Psoas muscle (tissue), 8 donors: ENCODE measurements at places on chromosomes 16 and 17. TPM values are rescaled to one million over a fixed set of nuclear protein-coding genes. Genes with fewer than 3 reads are reported as not detected.

DNA sequence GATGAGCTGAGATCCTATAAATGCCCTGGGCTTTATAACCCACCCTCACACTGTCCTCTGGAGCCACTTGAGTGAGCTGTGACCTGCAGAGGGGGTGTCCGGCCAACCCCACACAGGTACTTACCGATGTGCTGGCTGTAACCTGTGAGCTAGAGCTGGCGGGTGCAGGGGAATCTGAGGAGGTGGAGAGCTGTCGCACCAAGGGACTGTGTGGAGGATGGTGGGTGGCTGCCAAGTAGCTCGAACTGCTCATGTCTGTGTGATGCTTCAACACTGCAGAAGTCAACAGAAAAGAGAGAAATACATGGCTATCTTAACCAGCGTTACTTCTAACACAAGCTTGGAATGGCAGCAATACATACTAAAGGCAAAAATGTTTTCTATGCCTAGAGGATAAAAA is 39.4 kb downstream of the STH start:
- H3K27ac ChIP-seq, result no peak overlapping the region
- peaks cover 32% of the 10 kb centered on the region for H3K4me1 ChIP-seq

DNA sequence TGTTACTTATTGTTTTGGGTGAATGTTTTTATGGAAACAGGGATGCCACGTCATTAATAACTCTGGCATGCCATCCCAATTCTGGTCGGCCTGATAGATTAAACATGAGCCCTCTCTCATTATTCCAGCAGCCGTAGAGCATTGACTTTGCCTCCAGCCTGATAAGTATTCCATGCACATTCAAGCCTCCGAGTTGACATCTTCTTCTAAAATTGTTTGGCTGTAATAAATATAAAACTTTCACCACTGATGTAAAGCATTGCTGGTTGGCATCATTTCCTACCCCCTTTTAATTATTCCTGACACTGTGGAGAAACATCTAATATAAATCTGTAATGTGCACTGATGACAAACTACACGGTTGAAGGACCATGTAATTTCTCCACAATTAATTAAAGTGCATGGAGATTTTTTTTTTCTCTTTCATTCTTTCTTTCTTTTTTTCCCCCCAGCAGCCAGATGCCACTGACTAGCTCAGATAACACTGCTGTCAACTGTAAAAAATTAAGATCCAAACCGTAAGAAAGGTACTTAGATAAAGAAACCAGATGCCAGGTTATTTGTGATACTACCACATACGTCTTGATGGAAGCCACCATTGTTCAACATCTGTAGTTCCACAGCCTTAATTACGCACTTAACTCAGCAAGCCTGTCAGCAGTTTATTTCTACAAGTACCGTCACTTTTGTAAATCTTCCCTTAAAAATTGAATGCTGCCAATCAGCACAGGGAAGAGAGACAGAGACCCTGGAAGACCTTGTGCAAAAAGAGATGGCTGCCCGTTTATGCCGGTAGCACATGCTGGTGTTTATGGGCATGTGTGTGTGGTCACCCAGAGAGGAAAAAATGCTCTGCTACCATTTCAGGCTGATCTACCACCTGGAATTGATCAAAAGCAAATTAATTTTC is 237.7 kb downstream of the IRX3 start:
- H3K27ac ChIP-seq, result no peak overlapping the region
- DNase-seq, result no peak
- no peaks in the 10 kb centered on the region for H3K27me3 ChIP-seq
- H3K36me3 ChIP-seq, result no peaks in the 10 kb centered on the region
- H3K4me1 ChIP-seq, result no peaks in the 10 kb centered on the region
- H3K4me3 ChIP-seq, result no peak overlapping the region

SKAP1 gene
- polyA plus RNA-seq, result 0.12 TPM

ASGR2 gene
- 0.25 TPM for polyA plus RNA-seq

DNA sequence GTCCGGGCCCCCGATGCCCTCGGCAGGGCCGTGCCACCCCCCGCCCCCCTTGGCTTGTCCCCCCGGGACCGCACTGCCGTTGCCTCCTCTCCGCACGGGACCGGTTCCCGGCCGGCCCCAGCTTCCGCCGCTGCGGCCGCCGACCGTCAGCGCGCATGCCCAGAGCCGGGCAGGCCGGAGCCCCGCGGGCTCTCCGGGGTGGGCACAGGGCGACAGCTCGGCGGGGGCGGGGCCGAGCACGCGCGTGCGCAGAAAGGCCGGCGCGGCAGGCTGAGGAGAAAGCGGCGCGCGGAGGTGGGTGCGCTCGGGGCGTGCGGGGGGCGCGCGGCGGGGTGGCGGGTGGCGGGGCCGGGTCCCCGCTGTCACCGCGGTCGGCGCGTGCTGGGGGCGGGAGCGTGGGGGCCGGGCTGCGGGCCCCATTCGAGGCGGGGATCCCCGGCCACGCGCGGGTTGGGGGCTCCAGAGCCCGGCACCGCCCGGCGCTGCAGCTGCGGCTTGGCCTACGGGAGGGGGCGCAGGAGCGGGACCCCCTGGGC is at the start of gene TBC1D24:
TBC1D24 (plus strand) TSS at position 251 of the 536 bp plus-strand sequence. CDS start 21,022 bp downstream, outside the sequence.
- peak within 1 kb of the TSS; percentile 95 for H3K27ac ChIP-seq
- peaks cover 21% of the 10 kb centered on the region for H3K4me1 ChIP-seq
- DNase-seq, result peak; percentile 89
- no peaks in the 10 kb centered on the region for H3K27me3 ChIP-seq
- H3K4me3 ChIP-seq, result peak within 1 kb of the TSS; percentile 92
- no peaks in the 10 kb centered on the region for H3K36me3 ChIP-seq

PIGW gene
- polyA plus RNA-seq, result 16.8 TPM

DNA sequence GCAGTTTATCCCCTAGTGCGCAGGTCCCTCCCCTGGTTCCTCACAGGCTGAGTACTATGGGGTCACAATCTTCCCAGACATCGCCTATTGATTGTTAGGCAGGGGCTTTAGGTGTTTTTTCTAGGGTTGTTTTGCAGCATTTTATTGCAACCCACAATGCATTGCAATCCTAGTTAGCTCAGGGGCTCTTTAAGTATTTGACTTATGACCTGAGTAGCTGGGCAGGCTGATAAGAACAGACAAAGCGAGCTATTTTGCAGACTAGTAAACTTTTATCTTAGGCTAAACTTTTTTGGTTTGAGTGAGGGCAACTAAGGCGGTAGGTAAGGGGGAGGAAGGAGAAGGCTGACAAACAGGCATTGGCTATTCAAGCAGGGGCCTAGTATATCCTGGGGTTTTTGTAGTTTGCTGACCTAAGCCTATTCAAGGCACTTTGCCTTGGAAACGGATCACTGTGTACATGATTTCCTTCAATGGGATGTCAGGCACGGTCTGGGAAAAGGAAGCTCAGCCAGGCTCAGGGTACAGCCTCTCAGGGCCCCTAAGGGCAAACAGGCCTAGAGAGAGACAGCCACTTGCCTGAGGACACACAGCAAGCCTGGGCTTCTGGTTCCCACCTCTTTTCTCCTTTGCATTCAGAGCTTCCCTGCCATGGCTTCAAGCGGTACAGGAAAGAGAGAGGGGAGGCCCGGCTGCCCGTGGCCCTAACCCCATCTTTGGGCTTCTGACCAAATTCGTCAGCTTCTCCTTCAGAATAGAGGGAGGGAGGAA is 6.4 kb downstream of the DRC7 start:
- DNase-seq, result no peak
- H3K36me3 ChIP-seq, result no peaks in the 10 kb centered on the region
- no peak overlapping the region for H3K4me3 ChIP-seq
- no peak overlapping the region for H3K27ac ChIP-seq
- no peaks in the 10 kb centered on the region for H3K4me1 ChIP-seq

IRX5 gene
- polyA plus RNA-seq, result 11.5 TPM

DNA sequence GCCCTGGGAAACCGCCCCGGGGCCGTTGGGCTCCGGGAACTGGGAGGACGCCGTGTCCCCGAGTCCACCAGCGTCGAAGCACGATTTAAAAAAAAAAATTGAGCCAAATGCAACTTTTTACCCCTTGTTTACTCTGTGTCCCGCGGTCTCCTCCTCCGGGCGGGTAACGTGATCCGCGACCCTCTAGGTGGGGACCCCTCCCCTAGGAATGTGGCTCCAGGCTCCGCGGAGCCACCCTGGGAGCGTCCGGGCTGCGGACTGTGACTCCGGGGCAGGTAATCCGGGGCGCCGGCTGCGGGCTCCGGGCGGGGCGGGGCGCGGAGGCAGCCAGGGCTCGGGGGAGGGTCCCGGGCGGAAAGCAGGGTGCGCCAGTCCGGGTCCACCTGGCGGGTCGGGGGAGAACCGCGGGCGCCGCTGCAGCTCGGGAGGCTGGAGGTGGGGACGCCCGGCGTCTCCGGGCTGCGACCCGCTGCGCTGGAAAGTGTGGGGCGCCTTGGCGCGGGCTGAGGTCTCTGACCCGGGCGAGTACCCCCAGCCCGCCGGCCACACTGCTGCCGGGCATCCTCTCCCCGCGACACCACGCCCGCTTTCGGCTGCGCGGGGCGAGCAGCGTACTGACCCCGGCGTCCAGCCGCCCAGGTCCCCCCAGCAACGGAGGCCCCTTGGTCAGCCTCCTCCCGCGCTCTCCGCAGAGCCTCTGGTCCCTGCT is 852 bp upstream of the HELZ start:
- peaks cover 32% of the 10 kb centered on the region for H3K4me1 ChIP-seq
- no peaks in the 10 kb centered on the region for H3K27me3 ChIP-seq

- H3K36me3 ChIP-seq, result peaks cover 54% of the 10 kb centered on the region
- H3K27me3 ChIP-seq, result no peaks in the 10 kb centered on the region
- H3K4me1 ChIP-seq, result peaks cover 2% of the 10 kb centered on the region
- H3K27ac ChIP-seq, result no peak overlapping the region
Observed at GRCh38 chr17:80248894-80249710, 11.6 kb upstream of the RNF213 start.

GRCh38 chr16:10946308-10946707 is 1.9 kb downstream of the CLEC16A start:
- no peak overlapping the region for H3K4me3 ChIP-seq
- H3K27me3 ChIP-seq, result no peaks in the 10 kb centered on the region
- H3K4me1 ChIP-seq, result peaks cover 49% of the 10 kb centered on the region
- no peaks in the 10 kb centered on the region for H3K36me3 ChIP-seq
- H3K27ac ChIP-seq, result no peak overlapping the region
- no peak for DNase-seq

DNA sequence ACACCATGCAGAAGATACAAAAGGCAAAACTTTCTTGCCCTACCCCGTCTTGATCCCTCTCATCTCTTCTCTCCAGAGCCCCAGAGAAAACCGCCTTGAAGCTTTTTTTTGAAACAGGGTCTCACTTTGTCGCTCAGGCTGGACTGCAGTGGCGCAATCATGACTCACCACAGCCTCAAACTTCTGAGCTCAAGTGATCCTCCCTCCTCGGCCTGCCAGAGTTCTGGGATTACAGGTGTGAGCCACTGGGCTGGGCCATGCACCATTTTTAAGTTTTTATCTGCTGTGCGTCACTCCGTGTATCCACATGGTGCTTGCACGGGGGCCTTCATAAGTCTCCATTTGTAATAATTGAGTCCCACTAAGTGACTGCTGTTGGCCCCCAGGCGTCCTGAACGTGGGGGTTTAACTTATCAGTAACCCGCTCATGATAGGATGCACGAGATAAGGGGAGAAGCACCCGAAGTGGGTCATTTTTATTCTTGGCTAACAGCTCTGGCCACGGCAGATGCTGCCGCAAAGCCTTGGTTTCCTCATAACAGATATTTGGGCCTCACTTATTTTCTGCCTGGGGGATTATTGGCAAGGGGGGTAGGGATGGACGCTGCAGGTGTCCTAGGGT is 8.6 kb downstream of the DNAH17 start:
- H3K4me3 ChIP-seq, result no peak overlapping the region
- no peaks in the 10 kb centered on the region for H3K36me3 ChIP-seq
- H3K27me3 ChIP-seq, result peaks cover 7% of the 10 kb centered on the region
- no peak overlapping the region for H3K27ac ChIP-seq

KRT15 gene
- 0.26 TPM for polyA plus RNA-seq

GRCh38 chr17:70217571-70217970 is 48.2 kb downstream of the KCNJ2 start:
- no peaks in the 10 kb centered on the region for H3K36me3 ChIP-seq
- H3K4me3 ChIP-seq, result no peak overlapping the region
- no peak overlapping the region for H3K27ac ChIP-seq
- no peaks in the 10 kb centered on the region for H3K4me1 ChIP-seq

- no peaks in the 10 kb centered on the region for H3K36me3 ChIP-seq
- DNase-seq, result no peak
- H3K27ac ChIP-seq, result no peak overlapping the region
- H3K4me3 ChIP-seq, result no peak overlapping the region
- no peaks in the 10 kb centered on the region for H3K27me3 ChIP-seq
Observed at GRCh38 chr17:57965521-57966160, 10.4 kb upstream of the CUEDC1 start.

DNA sequence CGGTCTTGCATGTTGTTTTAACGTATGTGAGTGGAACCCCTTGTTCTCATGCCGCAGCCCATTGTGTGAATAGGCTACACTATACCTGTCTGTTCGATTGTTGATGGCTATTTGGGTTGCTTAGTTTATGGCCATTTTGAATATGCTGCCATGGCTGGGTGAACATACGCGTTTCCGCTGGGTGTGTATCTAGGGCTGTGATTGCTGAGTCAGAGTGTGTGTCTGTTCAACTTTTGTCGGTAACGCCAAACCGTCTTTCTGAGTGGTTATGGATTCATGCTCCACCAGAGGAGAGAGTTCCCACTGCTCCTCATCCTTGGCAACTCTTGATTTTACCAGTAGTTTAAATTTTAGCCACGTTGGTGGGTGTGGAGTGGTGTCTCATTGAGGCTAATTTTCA is 77.0 kb downstream of the METRNL start:
- DNase-seq, result no peak
- H3K27ac ChIP-seq, result no peak overlapping the region
- H3K4me1 ChIP-seq, result peaks cover 5% of the 10 kb centered on the region
- no peak overlapping the region for H3K4me3 ChIP-seq
- H3K36me3 ChIP-seq, result no peaks in the 10 kb centered on the region

DNA sequence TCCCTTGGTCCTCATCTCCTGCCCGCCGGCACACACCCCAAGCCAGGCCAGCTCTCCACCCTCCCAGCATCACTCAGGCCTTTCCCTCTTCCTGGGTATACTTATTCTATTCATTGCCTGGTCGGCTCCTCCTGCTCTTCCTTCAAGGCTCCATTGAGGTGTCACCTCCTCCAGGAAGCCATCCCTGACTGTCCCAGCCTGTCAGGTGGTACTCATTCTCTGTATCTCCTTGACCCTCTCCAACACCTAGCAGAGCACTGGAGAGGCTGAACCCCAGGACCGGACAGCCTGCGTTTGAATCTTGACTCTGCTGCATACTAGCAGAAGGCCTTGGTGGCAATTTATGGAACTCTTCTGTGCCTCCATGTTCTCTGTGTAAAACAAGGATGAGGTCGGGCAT is 428 bp upstream of the TNFRSF13B start:
- H3K4me3 ChIP-seq, result no peak overlapping the region
- H3K4me1 ChIP-seq, result no peaks in the 10 kb centered on the region
- no peaks in the 10 kb centered on the region for H3K36me3 ChIP-seq
- H3K27me3 ChIP-seq, result peaks cover 11% of the 10 kb centered on the region
- DNase-seq, result no peak

CPHXL2 gene
- polyA plus RNA-seq, result not detected

- H3K36me3 ChIP-seq, result peaks cover 24% of the 10 kb centered on the region
- H3K27ac ChIP-seq, result peak overlapping the region; percentile 30
Observed at GRCh38 chr16:104355-104754, 26.3 kb downstream of the MPG start.
